ENCODE measurements at places on chromosomes 5 and 9.

GRCh38 chr9:16656432-16657169, 213.9 kb downstream of the BNC2 start:
- no peak for DNase-seq

DNA sequence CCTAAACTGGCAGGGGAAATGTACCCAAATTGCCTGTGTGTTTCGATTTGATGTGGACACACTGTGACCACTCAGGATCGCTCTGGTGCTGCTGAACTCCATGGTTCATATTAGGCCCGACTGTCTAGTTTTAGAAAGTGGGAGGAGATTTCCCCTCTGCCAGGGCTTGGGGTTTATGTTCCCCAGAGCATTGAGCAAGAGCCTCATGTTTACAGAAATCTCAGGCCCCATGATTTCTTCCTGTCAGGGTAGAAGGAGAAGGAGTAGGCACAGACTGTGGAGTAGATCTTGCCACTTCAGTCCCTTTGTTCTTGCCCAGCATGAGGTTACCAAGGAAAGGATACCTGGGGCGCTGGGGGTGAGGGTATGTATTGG, 40.8 kb upstream of the GLRX start:
- no peak for DNase-seq

GRCh38 chr9:124014211-124014955, 2.8 kb downstream of the LHX2 start:
- no peak for DNase-seq

DNA sequence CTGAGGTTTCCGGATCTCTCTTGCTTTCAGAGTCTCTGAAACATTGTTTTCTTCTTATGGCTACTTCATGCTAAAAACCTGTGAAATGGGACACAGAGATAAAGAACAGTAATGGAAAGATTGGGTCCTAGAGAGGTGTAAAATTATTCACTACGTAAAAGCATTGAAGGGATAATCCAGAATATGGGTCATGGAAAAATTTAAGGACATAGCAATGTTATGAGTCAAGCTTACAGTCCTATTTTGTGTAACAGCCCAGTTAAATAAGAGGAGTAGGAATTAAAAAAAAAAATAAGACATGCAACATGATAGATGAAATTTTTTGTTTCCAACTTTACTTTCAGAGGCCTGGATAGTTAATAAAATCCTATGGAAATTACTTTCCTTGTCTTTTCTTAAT, 61.9 kb upstream of the ELL2 start:
- no peak for DNase-seq
